ENCODE measurements at places on chromosomes 4 and X. TPM values are rescaled to one million over a fixed set of nuclear protein-coding genes. Genes with fewer than 3 reads are reported as not detected.
A peak's percentile ranks its signal among the peaks of the same experiment; 100 is the strongest.

DNA sequence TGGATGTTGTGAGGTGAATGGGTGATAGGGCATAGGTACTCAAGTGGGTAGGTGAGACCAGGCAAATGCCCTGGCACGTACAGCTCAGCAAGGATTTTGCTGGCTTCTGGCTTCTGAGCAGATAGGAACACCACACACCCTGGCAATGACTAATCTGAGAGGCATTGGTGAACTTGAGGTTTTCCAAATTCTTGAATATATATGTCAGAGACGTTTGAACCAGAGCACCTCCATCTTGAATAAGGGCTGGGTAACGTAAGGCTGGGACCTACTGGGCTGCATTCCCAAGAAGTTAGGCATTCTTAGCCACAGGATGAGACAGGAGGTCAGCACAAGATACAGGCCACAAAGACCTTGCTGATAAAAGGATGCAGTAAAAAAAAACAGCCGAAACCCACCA is 204.5 kb downstream of the NLGN4X start:
- no peak for DNase-seq

DNA sequence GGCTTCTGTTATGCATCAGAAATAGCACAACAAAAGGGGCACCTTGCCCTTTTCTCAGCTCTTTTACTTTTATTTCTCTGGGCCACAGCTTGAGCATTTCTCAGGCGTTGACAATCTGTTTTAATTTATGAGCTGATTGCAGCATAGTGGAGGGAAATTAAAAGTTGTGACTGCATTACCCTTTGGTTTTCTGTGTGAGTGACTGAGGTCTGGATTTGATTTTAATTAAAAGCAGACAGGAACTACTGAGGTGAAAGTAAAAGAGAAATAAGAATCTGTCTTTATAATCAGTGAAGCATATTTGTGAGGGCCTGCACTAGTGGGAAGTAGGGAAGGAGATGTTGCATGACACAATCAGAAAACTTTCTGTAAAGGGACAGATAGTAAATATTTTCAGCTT is 43.4 kb upstream of the GEMIN8 start:
- DNase-seq = no peak

DNA sequence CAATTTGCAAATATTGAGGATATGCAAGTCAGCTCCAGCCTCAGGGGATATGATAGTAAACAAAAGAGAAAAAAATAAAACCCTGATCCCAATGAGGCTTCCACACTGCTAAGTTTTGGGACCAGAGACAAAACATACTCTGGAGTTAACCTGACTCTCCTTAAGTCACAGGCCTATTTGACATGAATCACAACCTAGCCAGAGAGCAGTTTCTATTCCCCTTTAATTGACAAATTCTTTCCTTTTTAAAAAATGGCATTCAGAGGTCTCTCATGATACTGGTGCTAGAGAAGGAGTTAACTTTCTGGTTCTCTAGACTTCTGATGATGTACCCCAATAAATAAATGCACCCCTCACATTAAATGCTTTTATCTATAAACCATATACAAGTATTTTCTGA is 8.8 kb downstream of the ACSL1 start:
- DNase-seq = no peak

DNA sequence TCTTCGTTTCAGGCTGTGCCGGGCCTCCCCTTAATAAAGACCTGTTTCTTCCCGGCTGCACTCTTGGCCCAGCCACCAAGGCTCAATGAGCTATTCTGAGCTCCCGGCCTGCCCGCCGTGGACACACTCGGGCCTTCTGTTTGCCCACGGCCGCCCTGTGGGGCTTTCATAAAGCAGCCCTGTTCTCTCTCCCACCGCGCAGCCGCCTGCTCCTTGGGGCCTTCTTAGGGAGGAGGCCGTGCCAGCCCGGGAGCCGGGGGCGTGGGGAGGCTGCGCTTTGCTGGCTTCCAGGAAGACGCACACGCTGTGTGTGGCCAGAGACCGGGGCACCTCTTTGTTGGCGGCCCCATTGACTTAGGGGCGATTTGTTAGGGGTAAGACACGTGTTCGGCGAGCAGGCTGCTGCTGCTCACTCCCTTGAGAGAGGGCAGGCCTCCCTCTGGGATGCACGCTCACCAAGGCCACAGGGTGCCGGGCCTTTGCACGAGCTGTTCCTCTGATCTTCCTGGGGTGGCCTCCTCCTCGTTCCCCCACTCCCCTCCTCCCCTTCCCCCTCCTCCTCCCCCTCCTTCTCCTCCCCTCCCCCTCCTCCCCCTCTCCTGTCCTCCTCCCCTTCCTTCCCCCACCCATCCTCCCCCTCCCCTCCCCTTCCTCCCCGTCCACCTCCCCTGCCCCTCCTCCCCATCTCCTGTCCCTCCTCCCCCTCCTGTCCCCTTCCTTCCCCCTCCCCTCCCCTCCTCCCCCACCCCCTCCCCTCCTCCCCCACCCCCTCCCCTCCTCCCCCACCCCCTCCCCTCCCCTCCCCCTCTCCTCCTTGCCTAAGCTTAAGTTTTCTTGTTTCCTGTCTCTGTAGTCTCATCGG is 11.3 kb downstream of the BLOC1S4 start:
- DNase-seq = no peak

DNA sequence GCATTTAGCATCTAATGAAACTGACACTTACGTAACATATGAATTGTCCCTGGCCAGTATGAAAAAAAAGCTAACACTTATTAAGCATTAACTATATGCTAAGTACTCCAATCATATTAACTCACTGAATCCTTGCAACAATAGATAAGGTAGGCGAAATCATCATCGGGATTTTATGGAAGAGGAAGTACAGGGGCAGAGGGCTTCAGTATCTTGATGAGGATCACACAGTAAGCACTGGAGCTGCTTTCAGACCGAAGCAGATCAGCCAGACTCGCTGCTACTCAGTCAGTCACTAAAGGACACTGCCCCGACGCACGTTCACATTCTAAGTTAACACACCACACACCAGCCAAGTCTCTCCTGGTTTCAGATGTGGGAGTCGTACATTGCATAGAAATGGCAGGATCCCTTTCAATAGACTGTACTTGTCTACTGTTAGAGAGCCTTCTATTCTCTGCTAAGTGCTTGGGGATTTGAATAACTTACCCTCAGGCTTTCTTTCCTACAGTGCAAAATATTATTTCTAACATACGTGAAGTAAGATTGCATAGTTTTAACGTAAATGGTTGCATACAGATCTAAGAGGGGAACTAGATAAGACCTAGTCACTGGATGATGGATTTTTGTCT is 540.2 kb upstream of the TENM3 start:
- DNase-seq = no peak

GRCh38 chrX:132692526-132692925 is 203.7 kb upstream of the MBNL3 start:
- DNase-seq = no peak

- no peak for DNase-seq
Measured at GRCh38 chrX:11188664-11189063, 77.5 kb downstream of the HCCS start.

GRCh38 chr4:151431728-151432127 is 22.8 kb downstream of the FHIP1A start:
- no peak for DNase-seq

DNA sequence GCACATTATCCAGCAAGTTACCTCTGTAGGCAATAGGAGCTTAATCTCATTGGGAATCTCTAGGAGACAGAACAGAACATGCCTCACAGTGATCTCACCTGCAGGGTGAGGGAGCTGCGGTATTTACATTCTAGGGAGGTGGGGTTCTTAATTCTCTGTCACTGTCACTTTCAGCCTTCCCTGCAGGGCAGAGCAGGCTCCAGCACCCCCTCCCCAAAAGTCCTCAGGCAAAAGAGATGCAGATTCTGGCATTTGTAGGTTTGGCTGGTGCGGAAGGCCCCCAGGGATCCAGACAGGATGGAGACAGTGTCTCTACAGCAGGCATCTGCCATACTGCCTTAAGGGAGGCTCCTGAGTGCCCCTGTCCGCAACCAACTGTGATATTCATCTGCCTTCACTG is 166.4 kb upstream of the ATP6AP2 start:
- DNase-seq = no peak

DNA sequence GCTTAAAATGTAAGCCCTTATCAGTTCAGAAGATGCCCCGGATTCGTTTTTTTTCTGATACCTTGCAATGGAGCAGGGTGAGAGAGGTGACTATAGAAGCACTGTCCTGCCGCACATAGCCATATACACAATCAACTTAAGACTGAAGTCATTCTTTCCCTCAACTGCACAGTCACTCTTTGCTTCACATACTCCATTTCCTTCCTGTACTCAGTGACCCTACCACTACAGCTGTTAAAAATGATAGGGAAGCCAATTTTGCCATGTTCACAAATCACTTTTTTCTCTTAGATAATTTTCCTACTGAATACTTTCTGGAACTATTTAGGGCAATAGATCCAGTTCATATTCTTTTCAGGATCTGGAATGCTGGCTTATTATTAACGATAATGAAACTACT is 300.0 kb downstream of the ANK2 start:
- DNase-seq = no peak

DNA sequence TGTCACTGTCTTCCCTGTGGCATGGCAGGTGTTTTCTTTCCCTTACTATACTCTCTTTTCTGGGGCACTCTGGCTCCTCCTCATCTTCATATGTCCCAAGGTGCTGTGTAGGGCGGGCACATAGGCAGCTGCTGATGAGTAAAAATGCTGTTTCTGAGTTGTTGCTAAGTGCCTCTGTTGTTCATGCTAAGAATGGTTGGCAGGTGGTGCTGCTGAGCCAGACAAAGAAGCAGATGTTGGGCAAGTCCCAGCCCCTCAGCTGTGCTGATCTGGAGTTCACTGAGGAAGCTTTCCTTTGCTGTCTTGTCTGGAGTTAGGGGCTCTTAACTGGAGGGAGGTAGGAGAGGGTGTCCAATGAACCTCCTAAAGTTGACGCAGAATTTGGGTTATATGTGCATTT is 40.6 kb downstream of the HADH start:
- DNase-seq = peak; percentile 39

GRCh38 chr4:61860376-61860775 is 660.2 kb downstream of the ADGRL3 start:
- no peak for DNase-seq

DNA sequence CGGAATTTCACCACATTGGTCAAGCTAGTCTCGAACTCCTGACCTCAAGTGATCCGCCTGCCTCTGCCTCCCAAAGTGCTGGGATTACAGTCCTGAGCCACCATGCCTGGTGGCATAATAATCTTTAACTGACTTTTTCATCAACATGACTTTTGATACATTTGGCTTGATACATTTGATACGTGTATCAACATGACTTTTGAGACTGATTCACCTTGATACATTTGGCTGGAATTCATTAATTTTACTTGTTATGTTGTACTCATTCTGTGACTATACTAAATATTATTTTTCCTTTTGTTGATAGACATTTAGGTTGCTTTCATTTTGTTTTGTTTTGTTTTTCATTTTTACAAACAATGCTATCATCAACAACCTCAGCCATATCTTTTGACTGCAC is 6.3 kb downstream of the TMEM154 start:
- no peak for DNase-seq

DNA sequence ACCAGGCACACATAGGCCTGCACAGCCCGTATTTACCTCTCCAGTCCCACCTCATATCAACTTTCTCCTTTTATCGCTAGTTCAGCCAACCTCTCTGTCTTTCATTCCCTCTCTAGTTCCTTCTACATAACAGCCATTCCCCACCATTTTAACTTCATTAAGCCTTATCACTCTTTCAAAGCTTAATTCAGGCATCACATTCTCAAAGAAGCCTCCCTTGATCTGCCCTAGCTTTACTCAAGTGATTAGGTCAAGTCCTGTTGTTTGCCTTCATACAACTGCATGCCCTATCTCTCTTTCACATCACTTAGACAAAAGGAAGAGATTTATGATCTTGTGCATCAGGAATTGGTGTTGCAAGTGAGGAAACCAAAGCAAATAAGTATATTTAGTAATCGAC is 74.2 kb downstream of the ALPK1 start:
- no peak for DNase-seq

DNA sequence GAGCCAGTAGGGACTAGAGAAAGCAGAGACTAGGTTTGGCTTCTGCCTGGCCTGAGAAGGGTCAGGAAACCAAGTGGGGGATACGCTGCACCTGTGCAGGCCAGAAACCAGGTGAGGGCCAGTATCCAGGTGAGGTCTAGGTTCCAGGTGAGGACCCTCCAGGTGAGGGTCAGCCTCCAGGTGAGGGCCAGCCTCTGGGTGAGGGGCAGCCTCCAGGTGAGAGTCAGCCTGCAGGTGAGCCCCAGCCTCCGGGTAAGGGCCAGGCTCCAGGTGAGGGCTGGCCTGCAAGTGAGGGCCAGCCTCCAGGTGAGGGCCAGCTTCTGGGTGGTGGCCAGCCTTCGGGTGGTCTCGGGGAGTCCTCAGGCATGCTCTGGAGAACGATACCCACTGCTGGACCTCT is 238.8 kb downstream of the USP46 start:
- DNase-seq = no peak

- DNase-seq = no peak
Measured at GRCh38 chr4:157372154-157372553, 151.6 kb downstream of the GRIA2 start.

DNA sequence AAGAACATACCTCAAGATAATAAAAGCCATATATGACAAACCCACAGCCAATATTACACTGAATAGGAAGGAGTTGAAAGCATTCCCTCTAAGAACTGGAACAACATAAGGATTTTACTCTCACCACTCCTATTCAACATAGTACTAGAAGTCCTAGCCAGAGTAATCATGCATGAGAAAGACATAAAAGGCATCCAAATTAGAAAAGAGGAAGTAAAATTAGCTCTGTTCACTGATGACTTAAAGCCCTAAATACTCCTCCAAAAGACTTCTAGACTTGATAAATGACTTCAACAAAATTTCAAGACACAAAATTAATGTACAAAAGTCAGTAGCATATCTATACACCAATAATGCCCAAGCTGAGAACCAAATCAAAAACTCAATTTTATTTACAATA is 235.7 kb downstream of the NKX6-1 start:
- DNase-seq = no peak

- DNase-seq = no peak
Measured at GRCh38 chr4:20383283-20383682, 131.6 kb downstream of the SLIT2 start.

- peak; percentile 51 for DNase-seq
Measured at GRCh38 chr4:39044956-39045826, 13.0 kb upstream of the TMEM156 start.

- DNase-seq = no peak
Measured at GRCh38 chr4:52837716-52838558, 24.2 kb upstream of the RASL11B start.

GRCh38 chr4:85474818-85475630 is at the start of gene ARHGAP24:
Gene ARHGAP24 (plus strand): TSS chr4:85475150.
- peak; percentile 88 for DNase-seq

DNA sequence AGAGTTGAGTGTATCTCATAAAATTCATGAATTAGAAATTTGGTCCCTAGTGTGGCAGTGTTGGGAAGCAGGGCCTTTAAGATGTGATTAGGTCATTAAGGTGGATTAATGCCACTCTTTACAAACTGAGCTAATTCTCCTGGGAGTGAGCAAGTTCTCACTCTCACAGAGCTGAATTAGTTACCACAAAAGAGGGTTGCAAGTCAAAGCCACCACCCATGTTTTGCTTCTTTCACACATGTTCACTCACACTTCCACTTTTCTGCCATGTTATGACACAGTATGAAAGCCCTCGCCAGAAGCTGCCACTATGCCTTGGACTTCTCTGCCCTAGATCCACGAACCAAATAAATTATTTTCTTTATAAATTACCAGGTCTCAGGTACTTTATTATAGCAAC is 332.1 kb downstream of the ARAP2 start:
- DNase-seq = no peak

The ELF2 gene
- total RNA-seq = 76.6 TPM

The PLAC1 gene
- not detected for total RNA-seq

The MAP3K15 gene
- total RNA-seq = not detected

The FAM9B gene
- total RNA-seq = not detected

The CC2D2A gene
- 22.3 TPM for total RNA-seq

The TRPC5OS gene
- total RNA-seq = not detected

The CFAP47 gene
- total RNA-seq = 5.3 TPM

The CXorf51B gene
- not detected for total RNA-seq

The PLAC8 gene
- total RNA-seq = 1.0 TPM

Data from thyroid gland (tissue), 4 donors.